ENCODE measurements at places on chromosomes 3 and 15. TPM values are rescaled to one million over a fixed set of nuclear protein-coding genes. Genes with fewer than 3 reads are reported as not detected.

Gene MORC1
- not detected for total RNA-seq

Gene ZNF774
- total RNA-seq: 1.2 TPM

Gene STRA6
- total RNA-seq: 0.51 TPM

DNA sequence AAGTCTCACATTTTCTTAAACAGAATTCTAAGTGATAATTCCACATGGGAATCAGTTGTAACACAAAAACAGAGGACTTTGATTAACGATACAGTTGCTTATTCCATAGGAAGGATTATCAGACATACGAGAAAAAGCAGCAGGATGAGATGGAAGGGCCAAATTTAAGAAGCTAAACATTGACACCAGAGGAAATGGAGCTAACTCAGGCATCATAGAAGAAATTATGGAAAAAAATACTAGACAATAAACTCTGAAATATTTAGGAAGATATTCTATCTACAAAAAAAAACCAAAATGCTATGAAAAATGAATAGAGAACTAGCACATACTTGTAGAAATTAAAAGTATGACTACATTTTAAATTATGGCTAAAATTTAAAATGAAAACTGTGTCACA, 776.1 kb downstream of the ROBO1 start:
- H3K36me3 ChIP-seq: no peaks in the 10 kb centered on the region
- no peak for DNase-seq
- no peak overlapping the region for H3K27ac ChIP-seq
- no peak overlapping the region for H3K4me3 ChIP-seq
- H3K4me1 ChIP-seq: no peaks in the 10 kb centered on the region
- no peaks in the 10 kb centered on the region for H3K27me3 ChIP-seq

GRCh38 chr15:61660579-61660978, 399.7 kb downstream of the VPS13C start:
- H3K36me3 ChIP-seq: no peaks in the 10 kb centered on the region
- H3K4me1 ChIP-seq: no peaks in the 10 kb centered on the region
- no peak overlapping the region for H3K27ac ChIP-seq
- DNase-seq: no peak
- H3K27me3 ChIP-seq: peaks cover 24% of the 10 kb centered on the region

DNA sequence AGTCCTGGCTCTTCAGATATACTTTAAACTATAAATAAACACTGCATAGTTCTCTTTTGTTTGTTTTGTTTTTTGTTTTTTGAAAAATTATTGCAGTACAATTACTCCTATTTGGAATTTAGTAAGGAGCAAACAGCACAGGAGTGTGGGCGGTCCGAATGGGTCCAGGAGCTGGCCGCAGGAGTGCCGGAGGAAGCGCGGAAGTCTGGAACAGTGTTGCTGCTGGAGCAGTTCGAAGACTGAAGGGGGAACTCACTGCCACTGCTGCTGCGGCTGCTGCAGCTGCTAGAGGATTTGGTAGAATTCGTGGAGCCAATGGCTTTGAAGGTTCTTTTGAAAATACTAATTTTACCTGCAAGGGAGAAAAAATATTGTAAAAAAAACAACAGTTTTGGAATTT, 329.9 kb downstream of the ZNF385D start:
- H3K27ac ChIP-seq: no peak overlapping the region
- no peaks in the 10 kb centered on the region for H3K36me3 ChIP-seq
- no peak overlapping the region for H3K4me3 ChIP-seq
- no peak for DNase-seq
- no peaks in the 10 kb centered on the region for H3K27me3 ChIP-seq

DNA sequence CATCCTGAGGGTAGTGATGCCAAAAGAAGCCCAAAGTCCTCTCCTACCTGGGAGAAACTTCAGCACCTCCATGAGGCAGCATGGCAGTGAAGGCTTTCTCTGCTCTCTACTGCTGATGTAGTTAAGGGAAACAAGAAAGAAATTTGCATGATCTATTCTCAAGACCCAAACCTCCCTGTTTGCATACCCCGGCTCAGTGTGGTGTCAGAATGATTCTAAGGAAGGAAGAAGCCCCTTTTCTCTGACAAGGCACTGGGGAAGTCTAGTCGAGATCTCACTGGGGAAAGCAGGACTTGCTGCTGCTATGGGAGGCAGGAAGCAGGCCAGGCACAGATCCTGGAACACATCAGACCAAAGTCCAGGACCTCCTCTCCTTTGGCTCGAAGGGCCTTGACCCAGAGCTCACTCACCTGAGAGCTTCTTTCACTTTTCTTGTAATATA, 89.4 kb upstream of the ICE2 start:
- peak; percentile 39 for DNase-seq
- peak overlapping the region; percentile 36 for H3K4me3 ChIP-seq
- peaks cover 89% of the 10 kb centered on the region for H3K4me1 ChIP-seq
- no peaks in the 10 kb centered on the region for H3K27me3 ChIP-seq
- H3K36me3 ChIP-seq: peaks cover 7% of the 10 kb centered on the region
- H3K27ac ChIP-seq: peak overlapping the region; percentile 78

DNA sequence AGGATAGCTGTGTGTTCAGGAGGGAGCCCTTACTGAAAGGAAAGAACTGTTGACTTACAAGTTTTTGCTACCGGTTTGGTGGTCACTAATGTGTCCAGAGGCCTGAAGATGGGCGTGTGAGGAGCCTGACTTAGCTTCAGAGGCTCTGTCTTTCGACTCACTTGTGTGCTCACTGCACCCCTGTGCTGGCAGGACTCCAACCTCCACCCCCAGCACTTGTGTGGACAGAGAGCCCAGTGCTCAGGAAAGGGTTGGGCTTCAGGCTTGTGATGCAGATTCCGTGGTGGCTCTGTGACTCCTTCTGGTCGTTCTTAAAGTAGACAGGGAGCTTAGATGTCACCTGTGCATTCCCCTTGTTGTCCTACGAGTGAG, 100.9 kb downstream of the PGPEP1L start:
- no peak for DNase-seq
- no peak overlapping the region for H3K4me3 ChIP-seq
- H3K27ac ChIP-seq: no peak overlapping the region
- H3K4me1 ChIP-seq: peaks cover 9% of the 10 kb centered on the region
- peaks cover 6% of the 10 kb centered on the region for H3K36me3 ChIP-seq

GRCh38 chr3:122074621-122075265, 19.6 kb downstream of the CD86 start:
- peaks cover 21% of the 10 kb centered on the region for H3K4me1 ChIP-seq
- DNase-seq: peak; percentile 38
- peak overlapping the region; percentile 33 for H3K27ac ChIP-seq
- H3K27me3 ChIP-seq: peaks cover 15% of the 10 kb centered on the region

GRCh38 chr3:31714495-31715280, 182.0 kb downstream of the STT3B start:
- H3K27ac ChIP-seq: no peak overlapping the region
- no peak overlapping the region for H3K4me3 ChIP-seq
- no peaks in the 10 kb centered on the region for H3K4me1 ChIP-seq
- H3K36me3 ChIP-seq: no peaks in the 10 kb centered on the region
- peaks cover 3% of the 10 kb centered on the region for H3K27me3 ChIP-seq

Gene DLG1
- 62.2 TPM for total RNA-seq

- H3K36me3 ChIP-seq: peaks cover 24% of the 10 kb centered on the region
- H3K27ac ChIP-seq: no peak overlapping the region
- no peaks in the 10 kb centered on the region for H3K27me3 ChIP-seq
- peaks cover 23% of the 10 kb centered on the region for H3K4me1 ChIP-seq
- H3K4me3 ChIP-seq: no peak overlapping the region
Observed at GRCh38 chr15:50751394-50751793, 14.1 kb downstream of the SPPL2A start.

Measured in activated CD8-positive, alpha-beta T cell treated with anti-CD3 and anti-CD28 coated beads for 36 hours (primary cell).